Panc1 (cell line): ENCODE measurements at places on chromosomes 5 and 9. TPM values are rescaled to one million over a fixed set of nuclear protein-coding genes. Genes with fewer than 3 reads are reported as not detected.

DNA sequence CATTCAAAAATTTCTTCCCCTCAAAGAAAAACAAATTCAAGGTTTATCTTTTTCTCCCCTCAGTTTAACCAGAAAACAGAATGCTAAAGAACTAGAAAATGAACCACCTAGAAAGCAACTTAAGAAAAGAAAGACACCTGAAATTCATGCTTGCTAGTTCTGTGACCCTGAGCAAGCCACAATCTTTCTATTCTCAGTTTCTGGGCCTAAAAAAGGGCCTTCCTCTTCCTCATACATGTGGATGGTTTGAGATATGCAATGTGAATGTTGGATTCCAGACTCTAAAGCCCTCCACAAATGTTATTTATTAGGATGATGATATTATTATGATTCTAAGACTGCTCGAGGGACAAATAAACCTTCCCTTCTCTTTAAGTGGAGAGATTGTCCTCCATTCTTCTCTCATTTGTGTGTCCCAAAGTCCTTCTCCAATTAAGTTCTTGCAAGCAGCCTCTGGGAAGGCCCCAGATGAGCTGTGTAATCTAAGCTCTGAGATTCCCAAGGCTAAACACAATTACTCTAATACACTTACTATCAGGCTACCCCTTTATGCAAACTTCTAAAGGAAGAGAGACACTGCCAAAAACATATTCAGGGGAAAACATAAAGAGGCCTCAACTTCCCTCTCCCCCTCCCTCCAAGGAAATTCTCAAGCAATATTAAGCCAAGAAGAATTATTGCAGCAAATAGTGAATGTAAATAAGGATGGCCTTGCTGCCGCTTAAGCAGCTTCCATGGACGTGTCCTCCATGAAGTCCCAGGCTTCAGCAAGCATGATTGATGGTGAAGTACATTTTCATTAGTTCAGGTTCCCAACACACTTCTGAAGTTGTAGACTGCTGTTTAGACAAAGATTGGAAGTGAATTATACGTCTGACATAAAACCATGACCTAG lies 80.2 kb downstream of the PRKACG start:
- DNase-seq = no peak

KLHL3 gene
- total RNA-seq = 1.9 TPM

GRCh38 chr9:136204838-136205706 lies at the start of gene LHX3:
LHX3 (minus strand) TSS chr9:136205128; CDS start chr9:136205012, 116 bp downstream.
- DNase-seq = no peak

PRRC2B gene
- total RNA-seq = 200 TPM
